ENCODE measurements at places on chromosomes 2 and 18.

DNA sequence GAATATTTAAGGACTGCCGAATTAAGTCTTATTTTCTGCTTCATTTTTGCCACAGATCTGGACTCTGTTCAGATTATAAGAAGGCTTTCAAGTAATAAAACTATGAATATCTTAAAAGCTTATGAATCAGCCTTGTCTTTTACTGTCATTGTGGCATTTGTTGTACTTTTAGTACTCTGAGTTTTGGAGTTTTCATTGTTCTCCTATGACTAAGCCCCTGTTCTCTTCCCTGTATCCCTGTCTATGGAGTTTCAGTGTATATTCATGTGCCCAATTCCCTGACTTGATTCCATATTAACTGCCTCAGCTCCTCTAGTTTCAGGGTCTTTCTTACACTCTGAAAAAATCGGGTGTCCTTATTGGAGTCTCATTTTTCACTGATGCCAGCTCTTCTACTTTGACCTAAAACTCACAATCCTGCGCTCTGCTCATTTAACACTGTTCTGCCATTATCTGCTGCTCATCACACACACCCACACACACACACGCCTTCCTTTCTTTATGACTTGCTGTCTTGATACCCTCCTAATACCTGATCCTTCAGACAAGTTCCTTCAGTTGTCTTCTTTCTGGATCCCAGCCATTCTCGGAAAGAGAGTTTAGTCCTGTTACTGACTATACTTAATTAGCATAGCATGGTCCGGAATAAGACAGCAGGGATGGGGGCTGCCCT, 511.8 kb downstream of the CPS1 start:
- no peak for DNase-seq

DNA sequence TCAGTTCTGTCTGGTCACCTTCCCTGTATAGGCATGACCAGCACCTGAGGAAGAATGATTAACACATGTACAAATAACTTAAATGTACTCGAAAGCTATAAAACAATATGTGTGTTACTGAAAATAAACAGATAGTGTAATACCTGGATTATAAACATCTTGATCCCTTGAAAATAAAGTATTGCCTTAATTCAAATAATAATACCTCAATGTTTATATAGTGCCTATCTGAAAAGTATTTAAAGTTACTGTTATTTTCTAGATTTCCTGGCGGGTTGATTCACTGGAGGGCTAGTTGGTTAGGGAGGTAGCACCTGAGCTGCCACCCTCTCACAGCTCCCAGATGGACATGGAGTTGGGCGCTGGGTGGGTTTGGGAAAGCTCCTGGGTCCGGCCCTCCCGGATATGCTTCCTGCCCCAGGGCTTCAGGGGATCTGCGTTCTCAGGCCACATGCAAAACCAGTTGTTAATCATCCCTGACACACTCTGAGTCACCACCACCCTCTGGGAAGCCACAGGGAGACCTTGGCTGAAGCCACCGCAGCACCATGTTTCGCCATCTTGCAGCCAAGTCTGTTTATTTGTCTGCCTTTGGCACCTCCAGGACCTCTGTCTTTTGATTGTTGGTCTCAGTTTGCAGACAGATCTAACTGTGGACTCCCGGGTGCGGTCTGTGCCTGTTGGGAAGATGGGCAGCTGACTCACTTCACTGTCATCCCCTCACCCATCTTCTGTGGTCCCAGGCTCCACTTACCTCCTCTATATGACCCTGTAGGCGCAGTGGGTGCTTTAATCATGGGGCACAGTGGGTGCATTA, 35.3 kb downstream of the RAB31 start:
- DNase-seq, result no peak

- no peak for DNase-seq
Measured at GRCh38 chr18:68454511-68455228, 260.2 kb downstream of the TMX3 start.

GRCh38 chr18:67456711-67457110, 59.8 kb downstream of the DSEL start:
- no peak for DNase-seq

DNA sequence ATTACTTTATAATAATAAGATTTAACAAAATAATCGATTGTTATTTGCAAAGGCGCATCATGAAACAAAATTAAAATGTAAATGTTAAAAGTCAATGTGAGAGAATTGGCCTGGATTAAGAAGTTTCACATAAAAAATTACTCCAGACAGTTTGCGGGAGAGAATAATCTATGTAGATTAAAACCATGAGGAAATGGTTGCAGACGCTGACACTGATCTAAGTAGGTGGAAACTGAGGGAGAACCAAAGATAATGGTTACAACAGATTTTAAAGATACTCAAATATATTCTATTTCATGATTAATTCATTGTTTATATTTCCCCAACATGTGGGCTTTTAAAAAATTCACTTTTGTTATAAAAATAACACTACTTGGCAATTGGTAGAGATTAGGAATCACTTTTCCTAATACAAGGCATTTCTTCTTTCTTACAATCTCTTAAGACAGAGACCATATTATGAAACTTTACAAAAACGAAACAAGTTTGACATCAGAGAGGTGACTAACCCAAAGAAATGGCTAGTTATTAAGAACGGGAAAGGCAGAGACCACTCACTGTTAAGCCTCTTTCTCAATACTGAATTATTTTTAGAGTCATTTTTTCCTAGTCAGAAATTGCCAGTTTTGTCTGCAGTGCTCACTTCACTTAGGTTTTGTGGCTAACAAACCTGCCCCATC, 1.6 kb downstream of the KANSL1L start:
- DNase-seq, result no peak

- no peak for DNase-seq
Measured at GRCh38 chr2:47405757-47406156, 2.8 kb downstream of the MSH2 start.

DNA sequence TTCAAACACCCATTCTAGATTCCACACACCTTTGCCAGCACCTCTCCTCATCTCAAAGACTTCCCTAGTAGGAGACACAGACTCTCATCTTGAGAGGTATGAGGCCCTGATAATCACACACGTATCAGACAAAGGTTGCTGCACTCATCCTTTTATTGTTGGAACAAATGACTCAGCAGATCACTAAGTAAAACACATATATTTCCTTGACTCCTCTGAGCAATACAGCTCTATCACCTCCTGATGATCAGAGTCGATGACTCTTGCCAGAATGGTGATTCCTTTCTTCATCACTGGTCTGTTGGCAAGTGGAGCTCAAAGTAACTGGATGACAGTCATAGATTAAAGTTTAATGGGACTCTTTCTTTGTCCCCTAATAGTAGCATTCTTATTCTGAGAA, 1049.2 kb upstream of the ZEB2 start:
- no peak for DNase-seq

GRCh38 chr2:6074089-6074643, 382.0 kb downstream of the SOX11 start:
- no peak for DNase-seq

GRCh38 chr2:74714691-74715080, 60.6 kb downstream of the SEMA4F start:
- no peak for DNase-seq

- peak; percentile 4 for DNase-seq
Measured at GRCh38 chr2:190088917-190089316, 26.4 kb upstream of the MSTN start.

DNA sequence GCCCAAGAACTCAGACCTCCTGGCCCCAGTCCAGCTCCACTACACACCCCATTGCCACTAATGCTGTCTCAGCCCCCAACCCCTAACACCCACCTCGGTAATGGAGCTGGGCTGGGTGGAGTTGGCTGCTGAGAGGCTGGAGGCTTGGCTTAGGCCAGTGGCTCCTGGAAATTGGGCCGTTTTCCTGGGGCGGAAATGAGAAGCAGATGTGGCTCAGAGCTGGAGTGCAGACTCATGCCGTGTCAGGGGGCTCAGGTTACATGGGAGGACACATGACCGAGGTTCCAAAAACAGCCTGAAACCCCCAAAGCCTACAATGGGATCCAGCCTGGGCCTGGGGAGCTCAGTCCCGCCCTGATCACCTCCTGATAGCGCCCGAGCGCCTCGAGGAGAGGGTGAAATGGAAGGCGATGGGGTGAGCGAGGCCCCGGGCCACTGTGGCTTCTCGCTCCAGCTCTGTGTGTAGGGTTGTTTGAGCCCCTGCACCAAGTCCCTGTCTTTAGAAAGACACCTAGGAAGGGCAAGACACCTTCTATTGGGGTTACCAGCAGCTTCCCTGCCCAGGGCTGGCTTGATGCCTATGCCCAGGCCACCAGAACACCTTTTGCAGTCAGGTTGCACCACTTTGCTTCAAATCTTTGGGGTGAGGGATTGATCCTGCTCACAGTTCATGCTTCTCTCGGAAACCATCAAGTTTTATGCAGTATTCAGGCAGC, 175.7 kb upstream of the HAAO start:
- no peak for DNase-seq

DNA sequence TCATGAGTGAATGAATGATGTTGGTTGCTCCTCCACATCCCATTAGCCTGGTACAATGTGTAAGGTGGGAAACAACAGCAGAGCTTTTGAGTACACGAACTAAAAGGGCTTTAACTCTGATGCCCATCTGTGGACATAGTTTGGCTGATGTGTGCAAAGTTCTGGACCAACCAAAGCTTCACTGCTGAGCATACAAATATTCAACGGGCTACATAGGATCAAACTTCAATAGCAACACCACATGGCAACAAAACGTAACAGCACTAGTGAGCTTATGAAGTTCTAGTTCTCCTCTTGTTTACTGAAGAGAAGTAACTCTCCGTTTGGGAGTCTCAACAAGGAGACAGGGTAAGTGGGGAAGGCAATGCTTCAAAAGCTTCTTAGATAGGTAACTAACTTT, 20.4 kb downstream of the STAM2 start:
- no peak for DNase-seq

DNA sequence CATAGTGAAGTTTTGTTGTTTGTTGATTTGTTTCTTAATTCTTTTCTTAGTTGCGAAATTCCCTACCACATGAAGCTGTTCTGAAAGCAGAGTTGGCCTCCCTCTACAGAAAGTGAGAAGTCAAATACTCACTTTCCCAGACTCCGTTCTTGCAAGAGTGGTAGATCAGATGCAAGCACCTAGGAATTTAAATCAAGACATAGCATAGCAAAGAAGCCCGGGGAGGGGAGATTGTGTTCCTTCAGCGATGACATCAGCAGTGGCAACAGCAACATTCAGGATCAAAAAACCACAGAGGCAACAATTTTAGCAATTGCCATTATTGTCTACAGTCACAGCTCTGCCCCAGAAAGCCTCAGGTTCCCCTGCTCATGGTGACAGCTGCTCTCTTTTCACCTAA, 580.0 kb downstream of the RNF144A start:
- DNase-seq, result no peak

GRCh38 chr2:50872543-50872942, 159.4 kb downstream of the NRXN1 start:
- DNase-seq, result no peak

DNA sequence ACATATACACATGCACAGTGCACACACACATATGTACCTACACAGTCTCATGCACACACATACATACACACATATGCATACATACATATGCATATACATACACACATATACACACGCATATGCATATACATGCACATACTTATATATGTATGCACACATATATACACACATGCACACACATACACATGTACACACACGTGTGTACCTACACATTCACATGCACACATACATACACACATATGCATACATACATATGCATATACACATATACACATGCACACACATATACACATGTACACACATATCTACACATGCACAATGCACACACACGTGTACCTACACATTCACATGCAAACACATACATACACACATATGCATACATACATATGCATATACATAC, 100.3 kb upstream of the TWIST2 start:
- no peak for DNase-seq

DNA sequence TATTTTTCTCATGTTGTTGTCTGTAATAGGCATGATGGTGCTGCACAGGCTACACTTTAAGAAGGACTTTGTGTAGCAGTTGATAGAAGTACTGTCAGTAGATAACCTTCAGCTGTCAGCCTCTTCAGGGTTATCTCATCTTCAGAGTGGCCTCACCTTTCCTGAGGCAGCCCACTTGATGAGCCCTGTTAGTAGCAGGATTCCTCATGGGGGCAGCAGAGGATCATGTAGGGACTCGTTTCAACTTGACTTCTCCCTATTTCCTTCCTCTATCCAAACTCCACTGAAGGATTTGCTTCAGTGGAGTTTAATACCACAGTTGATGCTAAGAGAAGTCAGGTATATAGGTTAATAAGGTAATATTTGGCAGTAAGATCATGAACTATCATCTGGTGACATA, 530.3 kb upstream of the FSIP2 start:
- DNase-seq, result no peak

- DNase-seq, result no peak
Measured at GRCh38 chr2:133908171-133908570, 339.9 kb upstream of the NCKAP5 start.

- no peak for DNase-seq
Measured at GRCh38 chr2:88919087-88919738, 227.7 kb downstream of the RPIA start.

GRCh38 chr2:52238782-52239181, 1206.8 kb upstream of the NRXN1 start:
- DNase-seq, result no peak

GRCh38 chr2:169136885-169137534, 67.6 kb downstream of the DHRS9 start:
- no peak for DNase-seq

- no peak for DNase-seq
Measured at GRCh38 chr2:79554899-79555298, 42.0 kb downstream of the CTNNA2 start.

- DNase-seq, result no peak
Measured at GRCh38 chr18:13289481-13290205, 71.1 kb downstream of the LDLRAD4 start.

DNA sequence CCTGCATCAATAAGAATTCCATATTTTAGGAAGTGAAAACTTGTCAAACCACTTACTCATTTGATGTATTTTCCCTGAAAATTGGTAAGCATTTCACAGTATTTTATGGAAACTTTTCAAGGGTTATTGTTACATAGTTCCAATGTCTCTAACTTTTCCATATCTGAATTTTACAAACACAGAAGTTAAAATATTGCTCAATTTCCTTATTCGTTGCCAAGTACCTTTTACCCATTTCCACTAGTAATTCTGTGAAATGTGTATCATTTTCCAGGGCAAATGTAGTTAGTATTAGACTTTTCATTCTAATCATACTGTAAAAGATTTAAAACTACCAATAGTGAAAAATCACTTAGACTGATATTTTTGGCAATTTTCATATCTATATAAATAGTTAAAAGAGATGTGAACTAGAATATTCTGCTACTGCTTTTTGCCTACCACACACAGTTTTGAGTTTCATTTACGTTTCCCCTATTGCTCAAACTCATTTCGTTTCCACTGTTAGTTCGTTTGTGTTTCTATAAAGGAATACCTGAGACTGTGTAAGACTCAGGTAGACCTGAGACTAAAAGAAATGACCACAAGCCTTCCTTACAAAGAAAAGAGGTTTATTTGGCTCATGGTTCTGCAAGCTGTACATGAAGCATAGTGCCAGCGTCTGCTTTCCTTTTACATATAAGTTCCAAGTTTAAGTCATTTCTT, 86.3 kb downstream of the PMS1 start:
- DNase-seq, result no peak

- no peak for DNase-seq
Measured at GRCh38 chr2:149329489-149330126, 779 bp upstream of the LYPD6 start.

All from stimulated activated CD8-positive, alpha-beta memory T cell treated with anti-CD3 and anti-CD28 coated beads, Interleukin-2, amount 100 ng/mL, for 48 hours (primary cell).